ENCODE measurements at places on chromosomes 13 and 19.

DNA sequence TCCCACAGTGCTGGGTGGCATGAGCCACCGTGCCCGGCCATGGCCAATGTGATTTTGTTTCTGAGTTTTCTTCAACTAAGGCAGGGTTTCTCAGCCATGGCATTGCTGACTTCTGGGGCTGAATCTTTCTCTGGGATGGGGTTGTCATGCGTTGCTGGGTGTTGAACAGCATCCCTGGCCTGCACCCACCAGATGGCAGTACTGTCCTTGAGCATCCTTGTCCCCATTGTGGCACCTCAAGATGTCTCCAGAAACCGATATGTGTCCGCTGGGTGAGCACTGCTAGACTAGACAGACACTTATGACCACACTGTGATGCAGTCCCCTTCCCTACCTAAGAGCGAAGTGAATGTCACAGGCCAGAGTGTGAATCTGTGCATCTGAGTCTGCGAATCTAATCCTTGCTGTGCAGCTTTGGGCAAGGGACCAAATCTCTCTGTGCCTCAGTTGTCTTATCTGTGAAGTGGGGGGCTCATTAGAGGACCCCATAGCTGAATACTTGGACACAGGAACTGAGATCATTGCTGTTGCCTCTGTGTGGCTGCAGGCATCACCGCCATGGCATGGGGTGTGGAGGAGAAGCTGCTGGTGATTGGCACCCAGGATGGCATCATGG lies 50.3 kb upstream of the SIN3B start:
- DNase-seq = peak; percentile 13

GRCh38 chr19:45451131-45451849 lies 16.5 kb upstream of the FOSB start:
- no peak for DNase-seq

- no peak for DNase-seq
Observed at GRCh38 chr13:34308725-34309124, 490.8 kb downstream of the RFC3 start.

DNA sequence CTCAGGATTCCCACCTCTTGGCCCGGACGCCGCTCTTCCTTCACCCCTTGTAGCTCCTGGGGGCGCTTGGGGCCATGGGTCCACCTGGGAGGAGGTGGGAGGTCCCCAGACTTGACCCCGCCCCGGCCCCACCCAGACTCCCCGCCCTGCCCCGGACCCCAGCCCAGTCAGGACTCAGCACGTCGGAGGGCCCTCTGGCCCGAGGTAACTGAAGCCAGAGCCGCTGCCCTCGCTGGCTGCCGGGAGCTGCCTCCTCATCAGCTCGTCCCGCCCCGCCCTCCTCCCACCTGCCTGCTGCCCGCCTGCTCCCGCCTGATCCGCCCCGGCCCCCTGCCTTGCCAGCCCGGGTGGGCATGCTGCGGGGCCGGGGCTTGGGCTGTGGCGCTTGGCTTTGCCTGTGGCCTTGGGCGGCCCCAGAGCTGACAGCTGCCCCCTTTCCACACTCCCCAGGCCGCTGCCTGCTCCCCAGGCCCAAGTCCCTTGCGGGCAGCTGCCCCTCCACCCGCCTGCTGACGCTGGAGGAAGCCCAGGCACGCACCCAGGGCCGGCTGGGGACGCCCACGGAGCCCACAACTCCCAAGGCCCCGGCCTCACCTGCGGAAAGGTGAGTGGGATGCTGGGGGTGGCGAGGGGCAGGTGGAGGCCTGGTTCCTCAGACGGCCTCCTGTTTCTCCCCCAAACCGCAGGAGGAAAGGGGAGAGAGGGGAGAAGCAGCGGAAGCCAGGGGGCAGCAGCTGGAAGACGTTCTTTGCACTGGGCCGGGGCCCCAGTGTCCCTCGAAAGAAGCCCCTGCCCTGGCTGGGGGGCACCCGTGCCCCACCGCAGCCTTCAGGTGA lies 9.4 kb downstream of the ARHGAP33 start:
- no peak for DNase-seq

DNA sequence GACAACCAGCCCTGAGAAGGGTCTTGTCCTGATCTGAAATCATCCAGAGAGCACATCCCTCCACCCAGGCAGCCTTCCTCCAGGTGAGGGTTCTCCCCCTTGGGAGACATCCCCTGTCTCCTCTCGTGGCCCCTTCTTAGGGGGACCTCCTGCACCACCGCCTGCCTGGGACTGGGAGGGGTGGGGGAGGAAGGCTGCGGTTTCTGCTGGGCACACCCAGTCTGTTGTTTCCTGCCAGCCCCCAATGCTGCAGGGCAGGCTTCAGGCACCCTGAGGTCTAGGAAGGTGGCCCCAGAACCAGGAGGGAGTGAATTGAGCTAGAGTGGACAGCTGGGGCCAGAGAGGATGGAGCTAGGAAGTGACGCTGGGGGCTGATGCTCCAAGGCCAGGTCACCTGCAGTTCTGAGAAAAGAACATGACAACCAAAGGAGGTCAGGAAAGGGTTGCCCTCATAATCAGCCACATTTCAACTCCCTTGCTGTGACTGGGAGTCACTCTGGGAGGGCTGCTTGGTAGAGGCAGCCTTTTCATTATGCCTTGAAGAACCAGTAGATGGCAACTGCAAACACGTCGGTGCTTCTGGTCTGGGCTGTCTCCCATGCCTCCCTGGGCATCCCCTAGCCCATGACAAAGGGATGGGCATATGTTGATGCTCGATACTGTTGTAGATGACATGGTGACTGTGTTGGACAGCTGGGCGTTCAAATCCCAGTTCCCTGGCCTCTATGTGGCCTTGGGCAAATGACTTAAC lies 1.4 kb downstream of the ARHGEF18 start:
- DNase-seq = no peak

- DNase-seq = no peak
Observed at GRCh38 chr19:48616041-48616436, 1.2 kb upstream of the FAM83E start.

DNA sequence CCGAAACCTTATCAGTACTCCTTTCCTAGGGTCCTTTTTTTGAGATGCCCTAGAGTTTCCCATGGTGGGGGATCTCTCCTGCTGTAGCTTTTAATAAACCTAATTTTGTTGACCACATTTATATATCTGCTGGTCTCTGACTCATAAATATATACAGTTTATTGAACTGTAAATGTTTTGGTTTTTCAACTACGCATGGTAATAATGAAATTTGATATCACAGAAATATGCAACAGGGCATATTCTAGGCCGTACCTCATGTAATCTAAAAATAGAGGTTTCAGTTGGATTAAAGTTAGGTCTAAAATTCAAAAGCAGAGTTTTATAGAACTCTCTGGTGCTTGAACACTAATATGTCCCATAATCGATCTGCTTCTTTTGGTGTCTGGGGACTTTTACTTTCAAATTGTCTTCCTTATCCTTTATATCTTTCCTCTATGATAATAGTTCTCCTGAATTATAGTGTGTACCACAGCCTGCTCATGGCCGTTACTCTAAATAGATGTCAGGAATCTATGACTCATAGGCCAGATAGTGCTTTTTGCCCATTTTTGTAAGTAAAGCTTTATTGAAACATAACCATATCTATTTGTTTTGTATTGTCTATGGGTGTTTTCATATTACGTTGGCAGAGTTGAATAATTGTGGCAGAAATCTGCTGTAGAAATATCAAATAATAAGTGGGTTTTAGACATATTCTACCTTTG lies 324.8 kb upstream of the PCDH9 start:
- DNase-seq = no peak

GRCh38 chr19:6069268-6069791 lies 41.0 kb downstream of the RFX2 start:
- DNase-seq = no peak

DNA sequence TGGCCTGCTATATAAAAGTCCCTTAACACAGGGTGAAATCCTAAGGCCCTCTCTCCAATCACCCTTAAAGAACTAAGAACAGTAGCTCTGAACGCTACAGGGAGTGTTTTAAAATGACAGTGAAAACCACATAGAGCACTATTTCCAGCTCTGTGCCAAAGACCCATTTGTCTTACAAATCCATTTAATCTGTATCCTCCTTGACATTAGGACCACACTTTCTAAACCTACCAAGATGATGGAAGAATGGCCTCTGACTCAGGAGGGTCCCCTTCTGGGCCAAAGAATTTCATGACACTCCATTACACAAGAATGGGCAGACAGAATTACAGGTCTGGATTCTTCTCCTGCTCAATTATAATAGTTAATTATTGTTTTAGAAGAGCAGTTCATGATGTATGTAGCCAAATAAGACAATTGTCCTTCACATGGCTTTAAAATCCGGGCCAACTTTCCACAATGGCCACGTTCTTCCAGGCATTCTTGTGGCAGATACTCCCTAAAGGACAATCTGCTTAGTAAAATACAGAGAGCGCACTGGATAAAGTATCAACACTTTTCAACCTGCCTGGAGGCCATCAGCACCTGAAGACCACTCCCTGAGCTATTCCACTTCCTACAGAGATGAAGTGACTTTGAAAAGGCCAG lies 61.0 kb downstream of the STK24 start:
- DNase-seq = no peak

DNA sequence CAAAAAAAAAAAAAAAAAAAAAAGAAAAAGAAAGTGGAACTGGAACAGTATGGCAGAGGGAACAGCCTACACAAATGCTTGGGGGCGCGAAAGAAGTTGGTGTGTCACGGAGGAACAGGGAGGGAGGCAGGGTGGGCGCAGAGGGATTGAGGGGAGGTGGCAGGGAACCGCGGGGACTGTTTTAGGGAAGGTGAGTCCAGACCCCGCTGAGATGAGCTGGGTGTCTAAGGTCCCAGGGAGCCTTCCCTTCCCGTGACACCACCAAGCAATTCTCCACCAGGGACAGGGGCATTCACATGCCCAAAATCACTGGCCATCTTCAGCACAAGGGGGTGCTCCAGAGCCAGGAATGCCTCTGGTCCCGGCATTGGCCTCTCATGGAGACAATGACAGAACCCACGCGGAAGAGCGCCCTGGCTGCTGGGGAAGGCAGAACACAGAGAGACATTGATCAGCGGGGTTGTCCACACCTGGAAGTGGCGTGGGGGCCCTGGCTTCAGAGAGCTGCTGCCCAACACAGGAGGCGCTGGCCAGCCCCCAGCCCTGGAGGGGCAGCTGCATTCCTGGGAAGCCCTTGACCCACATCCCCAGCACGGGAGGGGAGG lies 6.9 kb downstream of the PEAK3 start:
- DNase-seq = peak; percentile 63

DNA sequence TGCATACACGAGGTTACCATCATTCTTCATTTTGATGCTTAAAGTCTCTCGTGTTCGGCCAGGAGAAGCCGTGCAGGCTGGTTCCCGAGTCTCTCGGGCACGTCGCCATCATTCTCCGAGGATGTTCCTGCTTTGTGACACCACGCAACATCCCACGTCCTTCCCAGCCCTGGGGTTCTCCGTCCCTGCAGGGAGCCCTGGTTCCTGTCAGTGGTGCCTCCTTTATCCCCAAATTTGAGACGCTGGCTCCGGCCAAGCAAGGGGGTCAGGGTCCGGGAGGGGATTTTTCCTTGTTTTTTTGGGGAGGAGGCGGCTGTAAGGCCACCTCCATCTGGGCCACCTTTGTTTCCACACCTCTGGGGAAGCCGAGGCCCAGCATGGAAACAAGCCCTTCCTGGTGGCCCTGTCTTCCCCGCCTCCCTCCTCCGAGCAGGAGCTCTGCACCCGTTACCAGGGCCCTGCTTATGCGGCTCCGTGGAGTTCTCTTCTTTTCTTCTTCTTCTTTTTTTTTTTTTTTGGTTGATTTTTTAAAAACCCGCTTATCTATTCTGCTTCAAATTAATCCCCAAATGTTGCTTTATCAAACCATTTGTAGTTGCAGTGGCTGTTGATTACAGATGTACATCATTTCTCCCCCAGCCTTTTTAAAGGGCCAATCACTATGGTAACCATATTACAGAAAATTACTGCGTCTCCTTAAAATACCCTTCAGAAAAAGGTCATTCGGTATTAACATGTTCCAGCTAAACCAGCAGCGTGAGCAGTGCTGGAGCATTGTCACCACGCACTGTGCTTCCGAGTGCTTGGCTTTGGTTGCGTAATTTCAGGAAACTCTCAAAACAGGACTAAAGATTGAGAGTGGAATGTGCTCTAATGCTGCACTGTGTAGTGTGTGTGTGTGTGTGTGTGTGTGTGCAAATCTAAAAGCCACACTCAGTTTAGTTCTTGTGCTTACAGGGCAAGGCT lies 50.4 kb downstream of the TEX29 start:
- DNase-seq = no peak

DNA sequence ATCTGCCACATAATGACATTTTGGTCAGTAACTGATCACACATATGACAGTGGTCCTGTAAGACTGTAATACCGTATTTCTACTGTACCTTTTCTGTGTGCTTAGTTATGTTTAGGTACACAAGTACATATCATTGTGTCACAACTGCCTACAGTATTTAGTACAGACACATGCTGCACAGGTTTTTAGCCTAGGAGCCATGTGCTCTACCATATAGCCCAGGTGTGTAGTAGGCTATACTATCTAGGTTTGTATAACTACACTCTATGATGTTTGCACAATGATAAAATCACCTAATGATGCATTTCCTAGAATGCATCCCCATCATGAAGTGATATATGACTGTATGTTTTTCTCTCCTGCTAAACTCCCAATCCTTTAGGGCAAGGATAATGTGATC lies 61.2 kb upstream of the MIR17HG start:
- no peak for DNase-seq

GRCh38 chr19:16345457-16345856 lies 20.8 kb downstream of the KLF2 start:
- no peak for DNase-seq

- no peak for DNase-seq
Observed at GRCh38 chr13:79998381-79998880, 342.5 kb downstream of the SPRY2 start.

- no peak for DNase-seq
Observed at GRCh38 chr19:51168564-51169282, 26.6 kb downstream of the SIGLEC7 start.

GRCh38 chr13:110812121-110812868 lies 98.8 kb downstream of the ING1 start:
- DNase-seq = no peak

DNA sequence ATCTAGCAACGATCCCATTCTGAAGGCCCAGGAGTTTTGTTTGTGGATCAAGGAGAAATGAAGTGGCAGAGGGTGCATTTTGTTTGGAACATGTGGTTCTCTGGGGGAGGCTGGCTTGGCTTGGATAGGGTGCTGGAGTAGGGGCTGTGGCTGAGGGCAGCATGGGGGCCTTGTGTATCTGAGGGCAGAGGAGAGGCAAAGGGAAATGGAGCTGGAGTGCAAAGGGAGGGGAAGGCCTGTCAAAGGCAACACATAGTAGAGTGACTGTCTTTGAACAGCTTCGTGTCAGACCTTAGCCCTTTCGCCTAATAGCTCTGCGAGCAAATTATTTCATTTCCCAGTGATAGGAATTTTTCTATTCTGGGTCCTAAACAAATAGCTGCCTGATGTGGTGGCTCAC lies 187.2 kb downstream of the KCNRG start:
- DNase-seq = no peak

- DNase-seq = peak; percentile 20
Observed at GRCh38 chr13:27830010-27830409, 37.7 kb downstream of the GSX1 start.

- peak; percentile 10 for DNase-seq
Observed at GRCh38 chr13:45799451-45799850, 52.1 kb downstream of the SIAH3 start.

DNA sequence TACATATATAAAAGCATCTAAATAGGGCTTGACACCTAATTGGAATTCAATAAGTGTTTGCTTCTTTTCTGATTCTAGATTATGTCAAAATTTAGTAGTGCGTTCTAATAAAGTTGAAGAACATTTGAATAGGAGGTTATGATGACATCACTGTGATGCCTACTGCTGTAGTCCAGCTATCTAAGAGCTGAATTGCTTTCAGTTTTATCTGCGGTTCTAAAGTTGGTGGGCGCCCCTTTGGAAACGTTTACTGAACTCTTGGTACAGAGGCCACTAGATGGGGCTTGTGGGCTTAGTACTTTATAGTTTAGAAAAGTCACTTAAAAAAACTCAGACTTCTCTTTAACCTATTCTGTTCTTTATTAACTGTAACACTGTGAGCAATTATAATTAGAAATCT lies 776.9 kb downstream of the GPC5 start:
- DNase-seq = peak; percentile 37
